ENCODE measurements at places on chromosomes 12 and 14. TPM values are rescaled to one million over a fixed set of nuclear protein-coding genes. Genes with fewer than 3 reads are reported as not detected.

DNA sequence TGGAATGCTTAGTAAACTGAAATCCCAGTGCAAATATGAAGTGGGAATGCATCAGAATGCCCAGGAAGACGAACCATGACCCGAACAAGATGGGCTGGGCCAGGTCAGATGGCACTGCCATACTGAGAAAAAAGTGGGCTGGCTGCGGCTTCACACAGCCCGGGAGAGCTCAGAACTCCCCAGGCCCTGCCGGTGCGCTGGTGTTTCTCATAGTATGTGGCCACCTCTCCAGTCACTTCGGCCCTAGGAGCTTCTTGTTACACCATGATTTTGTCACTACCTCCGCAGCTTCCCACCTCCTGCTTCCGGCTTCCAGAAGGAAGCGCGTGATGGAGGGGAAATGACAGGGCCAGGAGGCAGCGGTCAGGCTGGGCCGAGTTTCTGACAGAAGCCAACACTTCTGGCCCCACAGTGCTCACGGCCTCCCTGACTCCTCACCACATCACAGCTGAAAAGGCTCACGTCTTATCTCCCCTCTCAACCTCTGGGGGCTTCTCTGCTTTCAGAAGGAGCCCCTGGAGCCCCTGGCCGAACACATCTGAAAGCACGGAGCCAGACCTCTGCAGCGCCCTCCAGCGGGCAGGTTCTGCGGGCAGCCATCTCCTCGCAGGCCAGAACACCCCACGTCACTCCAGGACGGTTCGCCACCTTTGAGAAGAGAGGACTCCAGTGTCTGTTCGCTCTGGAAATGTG is 30.7 kb downstream of the DAD1 start:
- no peak for DNase-seq

DNA sequence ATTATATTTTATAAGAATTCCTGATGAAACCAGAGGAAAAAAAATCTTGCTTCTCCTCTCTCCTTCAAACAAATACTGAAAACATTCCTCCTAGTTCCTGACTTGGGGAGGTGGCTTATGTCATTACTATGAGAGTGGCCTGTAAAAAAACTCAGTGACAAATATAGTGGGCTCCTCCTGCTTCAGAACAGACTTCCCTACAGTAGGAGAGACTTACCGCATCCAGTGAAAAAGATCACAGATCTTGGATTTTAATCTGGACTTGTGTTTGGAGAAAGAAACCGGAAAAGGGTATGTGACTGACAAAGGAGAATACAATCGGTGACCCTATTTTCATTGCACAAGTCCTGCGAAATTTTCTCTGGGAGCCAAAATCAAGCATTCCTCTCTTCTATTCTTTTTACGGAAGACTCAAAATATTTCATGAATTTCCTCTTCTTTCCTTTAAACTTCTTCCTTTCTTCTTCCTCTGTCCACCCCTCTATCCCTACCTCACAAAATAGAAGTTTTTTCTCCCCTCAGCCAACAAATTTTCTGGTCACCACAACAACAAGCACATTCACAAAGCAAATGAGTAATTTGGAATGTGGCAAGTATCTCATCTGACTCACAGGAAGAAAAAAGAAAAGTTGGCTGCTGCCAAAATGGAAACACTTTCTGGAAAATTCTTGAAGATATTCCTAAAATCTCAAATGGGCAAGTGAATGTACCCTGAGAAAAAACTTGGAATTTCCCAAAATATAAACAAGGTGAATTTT is 185.1 kb upstream of the CDKN3 start:
- no peak for DNase-seq

GRCh38 chr14:104114421-104115130 is 23.8 kb upstream of the KIF26A start:
- DNase-seq = no peak

GRCh38 chr12:2396448-2396871 is 343.7 kb downstream of the CACNA1C start:
- DNase-seq = no peak

GRCh38 chr12:48197971-48198671 is 5.0 kb downstream of the OR10AD1 start:
- peak; percentile 95 for DNase-seq

GRCh38 chr12:103561174-103561573 is 25.9 kb upstream of the STAB2 start:
- no peak for DNase-seq

The GDF11 gene
- total RNA-seq = 0.55 TPM

The DAO gene
- not detected for total RNA-seq
